Amygdala (tissue), 56 donors: ENCODE measurements at places on chromosomes 2 and 18.
A peak's percentile ranks its signal among the peaks of the same experiment; 100 is the strongest.

GRCh38 chr2:15449556-15450236 lies 111.4 kb downstream of the NBAS start:
- DNase-seq: no peak

GRCh38 chr2:161238560-161239325 lies 69.5 kb upstream of the PSMD14 start:
- peak; percentile 49 for DNase-seq

DNA sequence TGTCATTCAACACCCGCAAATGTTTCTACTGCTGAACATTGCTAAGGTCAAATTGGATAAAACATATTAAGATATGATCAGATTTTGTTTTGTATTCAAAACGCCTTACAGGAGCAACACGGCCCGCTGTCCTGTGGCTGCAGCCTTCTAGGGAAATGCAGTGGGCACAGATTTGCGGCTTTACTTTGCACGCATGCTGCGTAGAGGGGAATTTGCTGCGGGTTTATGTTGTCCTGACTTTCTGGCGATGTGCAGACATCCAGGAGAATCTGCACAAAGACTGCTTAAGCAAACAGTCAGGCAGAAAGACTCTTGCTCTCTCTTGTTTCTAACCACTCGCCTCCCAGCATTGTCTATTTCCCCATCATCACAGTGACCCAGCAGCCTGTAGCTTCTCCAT lies 88.3 kb downstream of the LRRC30 start:
- no peak for DNase-seq

DNA sequence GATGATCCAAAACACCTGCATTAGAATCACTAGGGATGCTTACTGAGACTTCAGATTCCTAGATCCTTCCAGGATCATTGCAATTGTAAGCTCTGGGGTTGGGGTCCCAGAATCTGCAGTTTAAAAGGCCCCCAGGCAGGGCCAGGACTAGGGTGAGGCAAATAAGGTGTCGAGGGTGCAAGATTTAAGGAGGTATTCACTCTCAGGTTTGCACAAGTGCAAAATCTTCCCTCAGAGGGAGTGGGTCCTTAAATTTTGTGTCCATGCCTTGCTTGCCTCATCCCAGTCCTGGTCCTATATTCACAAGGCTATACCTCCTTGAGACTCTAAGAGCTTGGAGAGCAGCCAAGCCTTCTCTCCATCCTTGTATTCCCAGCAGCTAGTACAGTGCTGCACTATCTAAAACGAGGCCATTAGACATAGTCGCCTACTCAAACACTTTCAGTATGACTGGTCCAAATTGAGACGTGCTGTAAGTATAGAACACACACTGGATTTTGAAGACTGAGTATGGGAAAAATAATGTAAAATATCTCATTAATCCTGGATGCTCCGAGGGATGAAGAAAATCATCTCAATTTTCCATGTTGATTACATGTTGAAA lies 31.6 kb upstream of the MREG start:
- DNase-seq: no peak

- no peak for DNase-seq
Measured at GRCh38 chr18:10378688-10379420, 75.6 kb upstream of the APCDD1 start.

- no peak for DNase-seq
Measured at GRCh38 chr18:37460604-37461003, 105.0 kb downstream of the CELF4 start.

- DNase-seq: no peak
Measured at GRCh38 chr2:96100893-96101304, 15.5 kb downstream of the ADRA2B start.

DNA sequence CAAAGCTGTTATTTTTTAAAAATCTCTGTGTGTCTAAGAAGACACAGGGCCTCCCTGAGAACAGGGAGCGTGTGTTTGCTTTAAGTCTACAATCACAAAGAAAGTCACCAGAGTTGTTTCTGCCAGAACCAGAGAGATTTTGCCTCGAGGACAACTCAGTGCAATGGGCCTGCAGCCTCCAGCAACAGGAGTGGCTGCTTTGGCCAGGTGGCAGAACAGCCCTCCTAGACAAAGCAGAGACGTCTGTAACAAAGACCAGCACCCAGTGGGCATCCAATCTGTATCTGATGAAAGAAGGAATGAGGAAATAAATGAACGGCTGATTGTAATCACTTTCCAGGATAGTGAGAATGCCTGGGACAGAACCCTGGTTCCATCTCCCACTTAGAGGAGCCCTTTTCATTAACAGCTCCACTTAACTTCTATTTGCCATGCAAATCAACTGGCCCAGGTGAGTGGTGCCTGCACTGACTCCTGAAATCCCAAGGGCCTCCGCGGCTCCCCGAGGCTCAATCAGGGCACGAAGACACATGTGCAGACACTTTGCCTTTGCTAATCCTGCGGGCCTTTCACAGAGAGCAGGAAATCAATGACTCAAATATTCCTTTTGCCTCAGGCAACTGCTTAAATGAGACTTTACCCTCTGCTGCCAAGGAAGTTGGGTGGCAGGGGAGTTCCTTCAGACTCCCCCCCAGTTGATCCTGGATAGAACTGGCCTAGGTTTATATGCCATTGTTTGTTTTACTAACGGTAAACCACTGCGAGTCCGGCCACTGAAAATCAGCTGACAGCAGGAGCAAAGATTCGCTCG lies 146.5 kb downstream of the CABLES1 start:
- DNase-seq: no peak

DNA sequence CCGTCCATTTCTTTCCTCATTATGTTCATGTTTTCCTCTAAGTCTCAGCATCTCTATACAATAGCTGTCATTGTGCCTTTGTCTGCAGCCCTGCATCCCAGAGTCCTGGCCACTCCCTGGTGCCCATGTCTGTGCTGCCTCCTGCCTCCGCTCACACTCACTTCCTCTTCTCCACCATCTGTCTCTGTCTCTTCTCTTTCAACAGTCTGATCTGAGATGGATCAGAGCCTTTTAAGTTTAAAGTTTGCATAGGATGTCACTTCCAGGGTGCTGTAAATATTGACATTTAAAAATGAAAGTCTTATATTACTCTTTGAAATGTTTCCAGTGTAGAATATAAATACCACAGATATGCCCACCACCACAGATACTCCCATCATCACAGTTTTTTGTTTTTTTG lies 42.7 kb downstream of the UBE2F start:
- peak; percentile 50 for DNase-seq

GRCh38 chr2:188975497-188976102 lies 1.4 kb downstream of the COL3A1 start:
- no peak for DNase-seq

DNA sequence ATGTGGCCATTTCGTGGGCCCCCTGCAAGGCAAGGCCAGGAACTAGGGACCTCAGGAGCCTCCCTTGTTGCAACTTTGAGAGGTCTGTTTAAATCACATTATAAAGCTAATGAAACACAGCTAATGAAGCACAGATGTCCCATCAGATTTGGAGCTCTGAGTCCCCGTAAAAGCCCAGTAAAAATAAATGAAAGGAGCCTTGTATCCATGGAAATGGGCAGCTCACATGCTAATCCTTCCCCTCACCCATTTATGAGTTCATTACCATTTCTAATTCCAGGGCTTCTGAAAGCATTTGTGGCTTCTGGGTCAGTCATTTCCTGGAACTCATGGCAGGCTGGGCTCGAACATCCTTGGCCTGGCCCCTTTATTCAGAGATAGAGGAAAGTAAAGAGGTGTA lies 274.8 kb downstream of the SS18 start:
- DNase-seq: no peak

DNA sequence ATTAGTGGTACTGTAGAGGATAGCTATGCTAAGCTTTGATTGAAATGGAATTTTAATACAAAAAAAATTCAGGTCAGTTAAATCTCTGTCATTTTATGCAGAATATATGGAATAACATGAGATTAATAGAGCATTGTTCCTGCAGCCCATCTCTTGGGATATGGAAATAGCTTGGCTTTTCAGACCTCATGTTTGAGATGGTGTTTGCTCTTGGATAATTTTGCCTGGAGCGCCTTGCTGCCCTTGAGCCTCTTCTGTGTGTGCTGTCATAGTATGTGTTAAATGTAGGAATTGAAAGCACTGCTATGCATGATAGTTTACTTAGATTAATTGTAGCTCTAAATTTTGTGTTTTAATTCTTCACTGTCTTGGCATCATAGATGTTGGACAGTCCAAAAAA lies 27.7 kb downstream of the GALNT1 start:
- no peak for DNase-seq

DNA sequence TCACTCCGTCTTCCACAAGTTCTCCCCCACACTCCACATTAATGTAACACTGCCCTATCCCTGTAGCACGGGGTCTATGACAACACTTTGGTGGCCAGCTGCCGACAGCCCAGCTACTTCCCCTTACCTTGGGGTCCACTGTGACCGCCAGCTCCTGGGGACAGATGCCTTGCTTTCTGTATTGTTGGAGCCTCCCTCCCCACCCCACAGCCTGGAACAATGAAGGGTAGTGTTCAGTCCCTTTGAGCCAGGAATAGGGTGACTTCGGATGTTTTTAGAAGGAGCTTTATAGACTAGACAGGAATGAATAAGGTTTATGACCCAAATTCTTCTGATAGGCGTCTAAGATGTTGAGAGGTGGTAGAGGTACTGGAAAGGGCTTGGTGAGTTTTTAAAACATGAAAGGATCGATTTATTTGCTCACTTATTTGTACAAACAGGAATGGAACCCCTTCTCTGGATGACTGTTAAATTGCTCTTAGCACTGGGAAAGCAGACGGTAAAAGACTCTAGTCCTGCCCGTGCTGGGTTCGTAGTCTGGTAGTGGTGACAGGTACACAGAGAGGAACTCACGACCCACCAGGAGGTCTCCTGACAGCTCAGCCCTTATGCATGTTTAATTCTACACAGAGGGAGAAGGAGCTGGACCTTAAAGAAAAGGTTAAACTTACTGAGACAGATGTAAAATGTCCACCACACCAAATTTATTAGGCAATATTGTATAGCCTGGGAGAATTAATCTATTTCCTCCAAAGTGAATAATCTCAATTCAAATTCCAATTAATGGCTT lies 90.9 kb downstream of the MYCN start:
- DNase-seq: no peak

DNA sequence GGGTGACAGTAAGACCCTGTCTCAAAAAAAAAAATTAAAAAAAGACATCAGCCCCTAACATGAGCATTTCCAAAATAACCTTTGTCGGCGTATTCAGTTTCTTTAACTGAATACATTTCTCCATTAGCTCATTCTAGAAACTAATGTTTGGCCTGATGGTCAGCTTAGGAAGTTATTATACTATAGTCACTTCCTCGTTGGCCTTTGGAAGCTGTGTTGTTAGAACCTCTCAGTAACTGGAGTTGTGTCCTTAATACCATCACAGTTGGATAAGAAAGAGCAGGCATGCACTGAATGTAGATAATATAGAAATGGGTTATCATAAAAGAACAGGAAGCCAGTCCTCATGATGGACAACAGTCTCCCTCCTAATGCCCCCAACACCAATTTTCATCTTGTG lies 112.8 kb downstream of the ANTXR1 start:
- DNase-seq: no peak

DNA sequence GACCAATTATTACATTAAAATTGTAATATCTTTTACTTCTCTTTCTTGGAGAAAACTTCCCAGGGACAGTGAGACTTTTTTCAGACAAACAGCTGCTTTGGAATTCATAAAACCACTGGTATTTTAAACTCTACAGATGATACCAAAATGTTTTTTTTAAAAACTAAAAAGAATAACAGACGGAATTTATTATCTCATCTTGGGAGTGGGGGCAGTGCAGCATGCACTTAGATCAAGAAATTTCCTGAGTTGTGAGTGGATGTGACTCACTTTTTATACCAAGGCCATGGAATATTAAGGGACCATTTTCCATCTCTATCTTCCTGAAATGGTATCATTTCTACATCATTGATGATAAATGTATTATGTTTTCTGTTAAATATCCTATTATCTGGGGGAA lies 422.8 kb upstream of the HNRNPA3 start:
- DNase-seq: no peak

DNA sequence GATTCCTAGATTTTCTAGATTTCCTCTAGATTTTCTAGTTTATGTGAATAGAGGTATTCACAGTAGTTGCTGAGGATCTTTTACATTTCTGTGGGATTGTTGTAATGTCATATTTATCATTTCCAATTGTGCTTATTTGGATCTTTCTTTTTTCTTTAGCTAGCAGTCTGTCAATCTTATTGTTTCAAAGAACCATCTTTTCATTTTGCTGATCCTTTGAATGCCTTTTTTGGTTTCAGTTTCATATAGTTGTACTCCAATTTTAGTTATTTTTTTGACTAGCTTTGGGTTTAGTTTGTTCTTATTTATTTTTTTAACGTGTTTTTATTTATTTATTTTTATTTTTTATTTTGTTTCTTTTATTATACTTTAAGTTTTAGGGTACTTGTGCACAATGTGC lies 24.5 kb downstream of the CLIP4 start:
- DNase-seq: no peak

- no peak for DNase-seq
Measured at GRCh38 chr2:64731263-64731643, 77.5 kb upstream of the SERTAD2 start.

- DNase-seq: no peak
Measured at GRCh38 chr2:129068543-129068942, 749.9 kb upstream of the HS6ST1 start.

- DNase-seq: no peak
Measured at GRCh38 chr2:2575870-2576386, 244.9 kb upstream of the MYT1L start.

GRCh38 chr2:117703858-117704257 lies 110.6 kb upstream of the DDX18 start:
- no peak for DNase-seq

GRCh38 chr2:10525573-10526265 lies 77.6 kb upstream of the ODC1 start:
- DNase-seq: no peak

- DNase-seq: no peak
Measured at GRCh38 chr2:166424841-166425240, 49.1 kb upstream of the SCN9A start.

GRCh38 chr2:159968279-159968900 lies 94.0 kb downstream of the PLA2R1 start:
- DNase-seq: peak; percentile 0

- no peak for DNase-seq
Measured at GRCh38 chr2:48170281-48170680, 264.0 kb upstream of the FBXO11 start.

- DNase-seq: no peak
Measured at GRCh38 chr2:206477296-206477695, 34.0 kb downstream of the ADAM23 start.

- no peak for DNase-seq
Measured at GRCh38 chr2:177551989-177552421, 159.4 kb downstream of the AGPS start.

DNA sequence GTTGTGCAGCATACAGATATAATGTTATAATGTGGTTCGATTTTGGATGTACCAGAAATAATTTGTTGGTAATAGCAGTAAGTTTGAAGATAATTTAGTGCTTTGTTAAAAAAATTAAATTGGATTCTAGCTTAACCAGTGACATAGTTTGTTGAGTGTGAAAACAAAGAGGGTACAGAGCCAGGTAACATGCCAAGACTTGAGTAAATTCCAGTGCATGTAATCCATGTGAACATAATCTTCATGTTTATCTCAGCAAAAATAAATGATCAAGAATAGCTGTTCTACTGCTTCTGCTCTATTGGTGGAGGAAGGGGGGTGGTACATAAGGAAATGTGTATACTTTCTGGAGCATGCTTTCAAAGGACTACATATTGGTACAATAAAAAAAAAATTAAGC lies 165.8 kb downstream of the DNAH7 start:
- DNase-seq: no peak

- DNase-seq: peak; percentile 22
Measured at GRCh38 chr2:109663721-109664120, 49.6 kb downstream of the SOWAHC start.

- DNase-seq: no peak
Measured at GRCh38 chr18:75037689-75037955, 171.3 kb downstream of the PTGR3 start.

- DNase-seq: no peak
Measured at GRCh38 chr2:19682493-19682892, 219.3 kb downstream of the TTC32 start.
